Activated T-cell treated with anti-CD3 and anti-CD28 coated beads, Interleukin-2, amount 50 U/mL, for 1 hour (primary cell): ENCODE measurements at places on chromosomes 7 and 10.

GRCh38 chr10:78853864-78854263 is 214.9 kb upstream of the ZMIZ1 start:
- DNase-seq = no peak

GRCh38 chr10:22629852-22630233 is 84.5 kb downstream of the PIP4K2A start:
- DNase-seq = no peak

DNA sequence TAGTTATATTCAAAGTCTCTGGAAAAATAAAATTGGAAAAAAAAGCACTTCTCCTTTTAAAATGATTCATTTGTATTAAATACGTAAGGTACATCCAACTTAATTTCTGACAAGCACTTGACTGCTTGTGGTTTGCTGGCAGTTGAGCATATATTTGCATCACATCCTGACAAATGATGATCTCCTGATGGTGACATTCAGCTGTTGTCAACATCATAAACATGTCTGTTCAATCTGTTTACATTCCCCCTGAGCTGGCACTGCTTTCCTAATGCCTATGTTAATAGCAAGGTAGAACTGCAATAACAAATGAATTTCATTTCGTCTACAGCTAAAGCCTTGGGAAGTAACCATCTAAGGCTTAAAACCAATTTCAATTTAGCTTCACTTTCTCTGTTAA is 24.4 kb downstream of the TSPAN12 start:
- DNase-seq = no peak

DNA sequence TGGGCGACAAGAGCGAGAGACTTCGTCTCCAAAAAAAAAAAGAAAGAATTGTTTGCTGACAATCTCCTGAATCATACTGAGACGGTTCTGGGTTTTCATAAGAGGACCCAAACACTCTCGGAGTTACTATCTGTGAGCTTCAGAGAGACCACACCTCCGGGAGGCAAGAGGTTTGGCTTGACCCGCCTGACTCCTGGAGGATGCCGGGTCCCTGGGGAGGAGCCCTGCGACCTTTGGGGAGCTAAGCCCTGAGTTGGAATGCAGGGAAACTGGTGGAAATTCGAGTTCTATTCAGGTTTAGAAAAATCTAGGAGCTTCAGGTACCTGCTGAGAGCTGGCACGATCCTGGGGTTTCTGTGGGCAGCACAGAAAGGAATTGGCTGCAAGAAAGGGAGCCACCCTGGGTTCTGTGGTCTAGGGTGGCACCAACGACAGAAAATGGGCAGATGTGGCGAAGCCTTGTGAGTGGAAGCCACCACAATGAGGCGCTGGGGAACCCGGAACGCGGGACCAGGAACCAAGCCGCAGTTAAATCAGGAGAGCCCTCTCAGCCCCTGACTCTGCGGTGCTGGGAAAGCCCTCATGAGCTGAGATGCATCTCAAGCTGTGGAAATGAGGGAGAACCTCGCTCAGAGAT is 21.9 kb upstream of the GATAD1 start:
- peak; percentile 28 for DNase-seq

GRCh38 chr7:87689374-87689773 is 61.2 kb downstream of the RUNDC3B start:
- DNase-seq = no peak

GRCh38 chr10:113680190-113681111 is 739 bp downstream of the CASP7 start:
- peak; percentile 38 for DNase-seq
